LHCN-M2 (cell line): ENCODE measurements at places on chromosomes 16 and 17. TPM values are rescaled to one million over a fixed set of nuclear protein-coding genes. Genes with fewer than 3 reads are reported as not detected.
A peak's percentile ranks its signal among the peaks of the same experiment; 100 is the strongest.

- DNase-seq = no peak
Observed at GRCh38 chr16:19909750-19910322, 25.2 kb upstream of the GPRC5B start.

DNA sequence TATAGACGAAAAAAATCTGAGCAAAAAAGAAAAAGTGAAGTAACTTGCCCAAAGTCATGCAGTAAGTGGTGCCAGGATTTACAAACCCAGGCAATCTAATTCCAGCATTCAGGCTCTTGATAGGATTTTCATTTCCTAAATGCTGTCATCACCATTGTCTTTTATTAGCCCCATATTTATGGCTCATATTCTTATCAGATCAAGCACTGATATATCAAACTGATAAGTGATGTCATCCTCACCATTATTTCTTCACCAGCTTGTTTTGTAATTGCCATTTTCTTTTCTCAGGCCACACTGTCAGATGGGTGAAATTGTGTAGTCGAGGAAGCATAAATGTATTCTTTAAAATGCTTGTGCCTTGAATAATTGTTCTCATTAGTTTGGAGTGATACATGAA, 1.3 kb downstream of the RAD51C start:
- DNase-seq = no peak

GRCh38 chr16:3174618-3175148, 13.3 kb upstream of the OR1F1 start:
- DNase-seq = no peak

- DNase-seq = no peak
Observed at GRCh38 chr17:67013891-67014290, 30.5 kb upstream of the CACNG1 start.

- DNase-seq = no peak
Observed at GRCh38 chr16:78985716-78986605, 614.6 kb downstream of the MAF start.

GRCh38 chr17:72476575-72476986, 355.8 kb downstream of the SOX9 start:
- DNase-seq = no peak

- peak; percentile 47 for DNase-seq
Observed at GRCh38 chr16:55944377-55944802, 69.2 kb upstream of the CES5A start.

DNA sequence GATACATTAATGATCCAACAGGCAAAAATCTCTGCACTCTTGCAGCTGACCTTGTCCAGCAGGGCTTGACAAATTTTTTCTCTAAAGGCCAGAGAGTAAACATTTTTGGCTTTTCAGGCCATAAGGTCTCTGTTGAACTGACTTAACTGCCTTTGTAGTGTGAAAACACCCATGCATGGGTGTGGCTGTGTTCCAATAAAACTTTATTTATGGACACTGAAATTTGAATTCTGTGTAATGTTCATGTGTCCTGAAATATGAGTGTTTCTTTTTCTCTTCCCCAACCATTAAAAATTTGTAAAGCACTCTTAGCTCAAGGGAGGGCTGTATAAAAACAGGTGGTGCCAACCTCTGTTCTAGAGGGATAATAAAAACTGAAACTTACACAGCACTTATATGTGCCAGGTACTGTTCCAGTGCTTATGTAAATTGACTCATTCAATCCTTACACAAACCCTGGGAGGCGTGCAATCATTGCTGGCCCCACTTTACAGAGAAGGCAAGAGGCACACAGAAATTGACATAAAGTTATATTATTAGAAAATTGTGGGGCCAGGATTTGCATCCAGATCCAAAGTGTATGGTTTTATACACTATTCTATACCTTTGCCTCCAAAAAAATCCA, 18.8 kb upstream of the ZNF423 start:
- DNase-seq = no peak

- peak; percentile 53 for DNase-seq
Observed at GRCh38 chr17:2883544-2884213, 87.4 kb downstream of the RAP1GAP2 start.

DNA sequence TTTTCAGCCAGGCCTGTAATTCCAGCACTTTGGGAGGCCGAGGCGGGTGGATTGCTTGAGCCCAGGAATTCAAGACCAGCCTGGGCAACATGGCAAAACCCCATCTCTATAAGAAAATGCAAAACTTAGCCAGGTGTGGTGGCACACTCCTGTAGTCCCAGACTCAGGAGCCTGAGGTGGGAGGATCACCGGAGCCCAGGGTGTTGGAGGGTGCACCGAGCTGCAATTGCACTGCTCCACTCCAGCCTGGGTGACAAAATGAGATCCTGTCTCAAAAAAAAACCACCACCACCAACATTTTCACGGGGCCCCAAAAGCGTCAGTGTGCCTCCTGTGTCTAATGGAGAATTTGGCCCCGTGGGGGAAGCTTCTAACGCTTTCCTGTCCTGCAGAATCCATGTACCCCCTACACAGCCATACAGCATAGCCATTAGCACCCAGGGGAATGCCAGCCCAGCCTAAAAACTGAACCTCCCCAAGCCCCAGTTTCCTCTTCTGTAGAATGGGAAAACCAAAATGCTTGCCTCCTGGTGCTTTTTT, 22.2 kb upstream of the MAP3K14 start:
- no peak for DNase-seq

GRCh38 chr16:82192665-82193064, 22.6 kb upstream of the MPHOSPH6 start:
- peak; percentile 88 for DNase-seq

GRCh38 chr17:80025140-80025539, 10.5 kb downstream of the TBC1D16 start:
- peak; percentile 95 for DNase-seq

- DNase-seq = peak; percentile 13
Observed at GRCh38 chr17:29069526-29070041, 26.6 kb downstream of the PIPOX start.

DNA sequence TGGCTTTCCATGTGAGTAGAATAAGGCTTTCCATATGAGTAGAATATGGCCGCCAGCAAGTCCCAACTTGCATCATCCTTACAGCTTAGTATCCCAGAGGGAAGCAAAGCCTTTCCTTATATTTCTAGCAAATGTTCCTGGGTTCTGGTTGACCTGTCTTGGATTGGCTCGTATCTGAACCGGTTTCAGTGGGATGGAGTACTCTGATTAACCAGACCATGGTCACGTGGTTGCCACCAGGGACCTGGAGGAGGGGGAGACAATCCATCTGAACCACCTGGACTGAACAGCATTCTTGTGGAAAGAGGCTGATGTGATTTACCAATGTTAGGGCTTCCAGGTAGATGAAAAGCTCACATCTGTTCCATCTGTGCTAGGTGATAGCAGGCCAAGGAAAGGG, 89.0 kb downstream of the SHISA6 start:
- no peak for DNase-seq

GRCh38 chr16:19843371-19843770, 41.3 kb downstream of the GPRC5B start:
- DNase-seq = peak; percentile 52

- peak; percentile 68 for DNase-seq
Observed at GRCh38 chr16:88857728-88858339, 907 bp downstream of the TRAPPC2L start.

DNA sequence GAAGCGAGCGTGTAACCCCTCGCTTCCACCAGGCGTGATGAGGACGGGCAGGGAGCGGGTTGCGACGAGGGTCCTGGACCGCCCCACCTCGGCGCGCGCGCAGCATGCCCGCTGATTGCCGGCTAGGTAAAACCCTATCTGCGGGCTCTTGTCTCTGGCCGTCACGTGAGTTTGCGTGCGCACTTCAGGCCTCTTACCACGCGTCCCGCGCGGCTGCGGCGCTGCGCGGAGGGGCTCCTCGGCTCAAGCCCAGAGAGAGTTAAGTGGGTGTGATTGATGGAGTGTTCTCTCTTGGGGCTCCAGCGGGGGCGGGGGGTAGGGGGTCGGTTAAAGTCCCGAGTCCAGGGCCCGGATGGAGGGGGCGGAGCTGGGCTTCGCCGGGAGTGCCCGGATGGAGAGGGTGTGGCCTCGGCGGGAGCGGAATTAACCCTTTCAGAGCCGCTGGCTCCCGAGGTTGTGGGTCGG, 7.9 kb downstream of the KDM6B start:
- DNase-seq = peak; percentile 85

GRCh38 chr17:44786551-44787081, 27.8 kb downstream of the ADAM11 start:
- no peak for DNase-seq

DNA sequence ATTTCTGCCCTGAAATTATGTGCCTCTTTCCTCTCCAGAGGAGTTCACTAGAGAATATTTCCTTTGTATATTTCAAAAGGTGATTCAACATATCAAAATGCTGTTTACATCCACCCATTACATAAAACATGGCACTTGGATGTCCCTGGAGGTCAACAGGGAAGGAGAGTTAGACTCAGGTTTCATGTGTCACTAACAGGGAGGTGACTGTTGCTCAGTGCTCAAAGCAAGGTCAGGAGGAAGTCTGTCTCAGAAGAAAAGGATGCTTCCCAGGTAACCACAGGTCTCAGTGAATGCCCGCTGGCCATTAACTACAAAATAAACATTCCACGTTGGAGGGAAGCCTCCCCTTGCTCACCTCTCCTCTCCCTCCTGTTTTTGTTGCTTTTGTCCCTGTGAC, 198.6 kb downstream of the AXIN2 start:
- peak; percentile 14 for DNase-seq

DNA sequence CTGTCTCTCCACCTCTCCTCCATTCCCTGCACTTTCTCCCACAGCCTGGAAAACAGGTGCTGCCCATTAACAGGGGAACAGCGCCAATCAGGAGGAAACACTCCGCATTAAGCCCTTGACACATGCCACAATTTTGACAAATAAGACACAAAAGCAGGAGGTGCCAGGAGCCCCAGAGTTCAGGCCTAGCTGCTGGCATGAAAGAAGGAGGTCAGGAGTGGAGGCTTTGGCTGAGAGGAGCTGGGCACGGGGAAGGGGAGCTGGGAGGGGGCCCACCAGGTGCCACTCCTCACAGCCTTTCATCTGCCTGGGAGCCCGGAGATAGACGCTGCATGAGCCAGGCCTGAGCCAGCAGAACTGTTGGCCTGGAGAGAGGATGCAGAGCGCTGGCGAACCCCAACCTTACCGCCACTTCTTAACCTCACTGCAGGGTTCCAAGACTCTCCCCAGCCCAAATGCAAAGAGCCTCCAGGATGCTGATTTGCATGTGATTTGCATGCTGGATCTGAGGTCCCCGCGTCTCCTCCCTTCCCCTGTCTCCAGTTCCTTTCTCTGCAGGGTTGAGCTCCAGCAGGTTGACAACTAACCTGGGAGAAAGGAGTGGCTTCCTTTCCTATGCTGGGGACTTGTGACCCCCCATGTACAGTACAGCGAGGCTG, 139.8 kb upstream of the SDK2 start:
- DNase-seq = no peak

- DNase-seq = peak; percentile 33
Observed at GRCh38 chr16:90046971-90047713, 27.9 kb upstream of the DBNDD1 start.

GRCh38 chr16:24983561-24983960, 31.6 kb downstream of the ARHGAP17 start:
- DNase-seq = no peak

The CDH5 gene
- not detected in 2 replicates for total RNA-seq

The ZNF750 gene
- total RNA-seq = not detected in 2 replicates

The ADAP2 gene
- total RNA-seq = 0.75 TPM in 1 of 2 replicates, not detected in the other

The PLEKHG4 gene
- 0.32 and 0.57 TPM in 2 replicates for total RNA-seq

The UTS2R gene
- 0.11 TPM in 1 of 2 replicates, not detected in the other for total RNA-seq

The SHMT1 gene
- total RNA-seq = 20.0 and 22.2 TPM in 2 replicates

The GPR139 gene
- not detected in 2 replicates for total RNA-seq

The KLHL11 gene
- total RNA-seq = 21.8 and 22.5 TPM in 2 replicates

The IRX3 gene
- 82.7 and 84.1 TPM in 2 replicates for total RNA-seq

The TP53TG3F gene
- total RNA-seq = not detected in 2 replicates

The RCVRN gene
- total RNA-seq = not detected in 2 replicates

The METTL22 gene
- total RNA-seq = 10.1 and 17.1 TPM in 2 replicates
